Ureter (tissue), 1 donor: ENCODE measurements at places on chromosomes 3 and 15.

DNA sequence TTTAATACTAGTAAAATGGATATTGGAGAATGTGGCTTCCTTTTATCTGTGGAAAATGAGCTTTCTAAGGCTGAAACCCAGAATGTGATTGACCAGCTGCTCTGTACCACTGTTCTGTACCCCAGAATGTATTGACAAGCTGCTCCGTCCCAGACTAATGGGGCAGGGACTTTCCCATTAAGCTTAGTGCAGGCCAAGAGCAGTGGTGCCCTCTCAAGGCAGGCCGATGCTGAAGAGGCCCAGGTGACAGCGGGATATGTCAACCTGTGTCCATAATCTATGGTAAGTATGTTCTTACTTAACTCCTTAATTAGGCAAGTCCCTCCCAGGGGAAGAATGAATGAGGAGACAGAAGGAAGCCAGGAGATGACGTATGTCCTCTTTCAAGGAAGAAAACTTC lies 31.1 kb downstream of the SGO1 start:
- no peak for DNase-seq

GRCh38 chr3:9947025-9947995 lies 4.9 kb downstream of the PRRT3 start:
- DNase-seq = peak; percentile 76

DNA sequence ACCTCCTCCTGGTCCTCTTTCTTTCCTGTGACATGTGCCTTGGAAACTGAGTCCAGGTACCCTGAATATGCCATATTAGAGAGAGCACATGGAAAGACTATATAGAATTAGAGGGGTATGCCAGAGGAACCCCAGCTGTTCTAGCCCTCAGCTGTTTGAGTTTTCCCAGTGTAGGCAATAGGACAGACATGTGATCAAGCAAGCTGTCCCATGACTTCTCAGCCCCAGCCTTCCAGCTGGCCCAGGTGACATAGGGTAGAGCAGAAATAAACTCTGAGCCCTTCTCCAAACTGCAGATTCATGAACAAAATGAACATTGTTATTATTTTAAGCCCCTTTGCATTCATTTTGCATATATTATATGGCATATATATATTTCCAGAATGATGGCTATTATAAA lies 118.7 kb downstream of the PPM1L start:
- no peak for DNase-seq

GRCh38 chr3:96083610-96084009 lies 730.8 kb upstream of the EPHA6 start:
- DNase-seq = no peak

DNA sequence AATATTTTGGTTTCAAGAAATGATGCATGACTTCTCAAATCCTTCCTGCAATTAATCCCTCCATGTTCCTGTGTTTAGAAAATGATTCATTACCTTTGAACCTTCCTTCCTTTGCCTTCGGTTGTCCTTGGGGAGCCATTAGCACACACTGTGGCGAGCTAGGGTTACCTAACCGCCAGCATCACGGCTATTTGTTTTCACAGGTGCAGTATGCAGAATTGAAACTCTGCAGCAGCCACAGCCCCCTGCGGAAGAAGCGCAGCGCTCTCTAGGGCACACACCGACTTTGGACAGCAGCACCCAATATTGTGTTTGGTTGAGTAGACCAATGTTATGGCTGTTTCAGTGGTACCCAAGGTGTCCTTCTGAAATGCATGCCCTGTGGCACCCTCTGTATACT lies 247.4 kb downstream of the MCTP2 start:
- DNase-seq = no peak

DNA sequence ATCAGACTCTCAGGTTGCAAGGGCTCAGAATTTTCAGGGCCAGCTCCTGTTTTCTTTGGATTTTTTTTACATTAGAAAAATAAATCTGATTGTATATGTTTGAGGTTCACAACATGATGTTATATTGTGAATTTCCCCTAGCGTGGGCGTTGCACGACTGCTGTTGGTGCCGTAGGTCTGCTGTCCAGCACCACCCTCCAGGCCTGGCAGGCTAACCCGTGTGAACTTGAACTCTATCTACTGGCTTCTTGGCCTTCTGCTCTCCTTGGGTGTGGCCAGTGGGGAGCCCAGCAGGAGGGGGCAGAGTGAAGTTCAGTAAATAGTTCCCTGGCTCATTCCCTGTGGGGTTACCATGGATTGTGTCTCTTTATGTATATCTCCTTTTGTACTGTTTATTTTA lies 80.5 kb upstream of the RORA start:
- no peak for DNase-seq

GRCh38 chr15:20345401-20345958 lies 196.1 kb downstream of the GOLGA6L6 start:
- peak; percentile 46 for DNase-seq

DNA sequence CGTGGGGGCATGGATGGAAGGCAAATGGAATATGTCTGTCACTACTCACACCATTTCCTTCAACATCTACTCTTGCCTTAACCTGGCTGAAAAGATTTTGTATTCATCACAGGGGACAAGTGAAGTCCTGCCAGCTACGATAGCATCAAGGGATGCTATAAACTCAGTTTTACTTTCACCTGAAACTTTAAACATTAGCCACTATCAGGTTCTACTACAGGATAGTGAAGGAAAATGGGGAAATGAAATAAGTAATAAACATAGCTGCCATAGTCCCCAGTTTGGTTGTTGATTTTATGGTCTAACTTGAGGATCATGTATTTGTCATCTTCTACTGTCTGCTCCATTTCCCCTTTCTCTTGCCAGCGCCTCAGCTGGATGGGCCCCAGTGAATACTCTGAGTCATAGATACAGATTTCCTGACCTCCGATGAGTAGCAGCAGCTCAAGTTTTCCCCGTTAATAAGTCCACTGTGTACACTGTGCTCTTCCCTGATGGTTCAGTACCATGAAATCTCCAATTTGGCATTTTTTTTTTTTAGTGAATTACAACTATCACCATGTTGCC lies 338.2 kb upstream of the SLCO3A1 start:
- DNase-seq = no peak

GRCh38 chr3:159787794-159788205 lies 200.8 kb upstream of the IL12A start:
- DNase-seq = no peak

DNA sequence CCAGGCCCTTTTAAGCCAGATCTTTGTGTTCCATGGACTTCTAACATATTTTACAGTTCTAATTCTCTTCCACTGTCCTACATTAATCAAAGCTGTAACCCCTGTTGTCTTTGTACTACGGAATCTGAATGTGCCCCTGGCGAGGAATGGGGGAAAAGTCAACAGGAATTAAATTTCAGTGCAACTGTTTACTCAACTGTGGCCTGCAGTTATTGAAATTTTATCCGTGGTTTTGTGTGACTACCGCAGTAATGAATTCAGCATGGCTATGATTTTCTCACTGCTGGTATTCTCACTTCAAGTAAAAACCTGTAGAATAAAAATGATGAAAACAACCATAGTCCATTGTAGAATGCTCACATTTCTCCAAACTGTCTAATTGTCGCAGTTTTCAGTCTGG lies 388.0 kb downstream of the FOXP1 start:
- DNase-seq = no peak

- no peak for DNase-seq
Measured at GRCh38 chr15:92725171-92725570, 69.6 kb upstream of the FAM174B start.

DNA sequence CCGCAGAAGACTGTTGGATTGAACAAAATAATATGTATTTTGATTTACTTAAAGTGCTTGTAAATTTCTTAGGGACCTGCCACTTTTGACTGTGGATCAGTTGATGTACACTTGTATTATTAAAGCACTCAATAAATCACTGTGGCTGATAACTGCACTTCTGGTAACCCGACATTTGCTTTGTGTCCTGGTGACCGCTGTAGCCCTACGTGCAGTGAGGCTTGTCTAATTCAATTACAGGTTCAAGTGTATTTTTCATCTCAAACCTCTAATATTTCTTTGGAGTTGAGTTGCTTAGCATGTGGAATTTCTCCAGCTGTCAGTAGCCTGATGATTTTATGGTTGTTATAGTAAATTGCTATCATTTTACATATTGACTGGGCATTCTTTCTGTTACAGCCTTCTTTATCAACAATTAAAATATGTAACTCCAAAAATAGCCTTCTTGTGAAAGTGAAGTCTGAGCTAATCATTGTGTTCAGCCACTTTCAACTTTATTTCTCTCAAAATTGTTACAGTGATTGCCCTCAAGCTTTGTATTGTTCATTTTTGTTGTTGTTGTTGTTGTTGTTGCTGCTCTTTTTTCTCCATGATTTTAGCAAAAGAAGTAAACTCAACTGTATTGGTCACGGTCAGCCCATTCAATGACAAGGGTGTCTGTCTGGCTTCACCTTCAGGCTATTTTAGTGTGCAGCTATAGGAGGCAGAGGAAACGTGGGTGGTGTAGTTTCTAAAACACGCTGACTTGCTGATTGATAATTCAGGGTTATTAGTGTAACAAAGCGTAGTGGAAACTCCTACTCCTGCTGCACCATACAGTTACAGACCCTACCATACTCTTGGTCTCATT lies 215.1 kb upstream of the UBE2E1 start:
- no peak for DNase-seq

- DNase-seq = no peak
Measured at GRCh38 chr3:41029356-41029755, 169.9 kb upstream of the CTNNB1 start.

- no peak for DNase-seq
Measured at GRCh38 chr3:125006291-125006731, 49.5 kb downstream of the HEG1 start.

GRCh38 chr15:90716317-90716975 lies 700 bp upstream of the BLM start:
- DNase-seq = no peak

- DNase-seq = no peak
Measured at GRCh38 chr15:72078887-72079286, 39.1 kb downstream of the MYO9A start.
